ENCODE measurements at places on chromosomes 3 and 15.

GRCh38 chr3:127386490-127386889, 98.6 kb upstream of the PRR20G start:
- DNase-seq: no peak

DNA sequence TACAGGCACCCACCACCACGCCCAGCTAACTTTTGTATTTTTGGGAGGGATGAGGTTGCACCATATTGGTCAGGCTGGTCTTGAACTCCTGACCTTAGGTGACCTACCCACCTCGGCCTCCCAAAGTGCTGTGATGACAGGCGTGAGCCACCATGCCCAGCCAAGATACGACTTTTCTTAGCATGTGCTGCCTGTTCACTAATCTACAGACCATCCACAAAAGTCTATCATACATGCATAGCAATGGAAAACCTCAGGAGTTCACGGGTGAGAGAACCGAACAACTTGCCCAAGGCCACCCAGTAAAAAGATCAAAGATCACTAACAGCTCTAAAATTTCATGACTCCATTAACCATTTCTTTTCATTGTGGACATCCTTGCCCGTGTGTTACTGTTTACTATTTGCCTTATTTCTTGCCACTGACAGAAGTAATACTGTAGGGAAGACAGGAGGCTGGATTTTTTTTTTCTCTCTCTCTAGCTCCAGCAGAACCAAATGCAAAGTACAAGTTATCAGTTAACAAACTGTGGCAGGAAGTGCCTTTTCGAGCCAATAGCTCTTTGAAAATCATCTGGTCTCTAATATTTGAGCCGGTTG, 92.3 kb downstream of the FOXP1 start:
- no peak for DNase-seq

DNA sequence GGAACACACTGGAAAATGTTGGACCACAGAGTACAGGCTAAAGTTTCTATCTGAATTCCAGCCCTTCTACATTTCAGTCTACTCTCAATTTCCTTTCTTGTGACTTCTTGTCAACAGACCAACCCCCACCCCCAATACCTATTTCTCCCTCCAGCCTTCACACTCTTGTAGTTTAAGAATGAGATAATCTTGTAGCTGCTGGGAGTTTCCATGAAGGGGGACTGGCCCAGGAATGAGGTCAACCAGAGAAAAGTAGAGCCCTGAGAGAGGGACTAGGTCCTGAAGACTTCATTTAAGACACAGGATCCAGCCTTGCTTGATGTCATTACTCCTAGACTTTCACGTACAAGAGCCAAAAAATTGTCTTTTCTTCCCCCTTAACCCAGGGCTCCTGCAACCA, 29.5 kb upstream of the FAM107A start:
- no peak for DNase-seq

- no peak for DNase-seq
Measured at GRCh38 chr3:45660567-45660901, 28.7 kb upstream of the SACM1L start.

GRCh38 chr3:114741066-114741465, 406.0 kb downstream of the ZBTB20 start:
- DNase-seq: peak; percentile 60

DNA sequence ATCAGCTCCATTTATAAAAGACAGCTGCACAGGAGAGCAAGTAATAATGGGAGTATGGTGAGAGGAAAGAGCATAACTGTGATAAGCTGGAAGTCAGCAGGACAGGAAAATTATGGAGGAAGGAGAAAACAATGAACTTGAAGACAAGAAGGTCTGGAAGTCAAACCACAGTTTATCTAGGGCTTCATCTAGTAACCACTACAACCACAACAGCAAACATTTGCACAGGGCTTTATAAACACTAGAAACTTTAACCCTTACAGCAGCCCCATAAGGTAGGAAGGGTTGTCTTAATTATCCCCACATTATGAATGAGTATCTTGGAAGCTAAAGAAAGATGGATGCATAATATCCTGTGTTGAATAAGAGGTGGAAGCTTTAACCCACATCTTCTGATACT, 820.8 kb downstream of the IGSF11 start:
- DNase-seq: no peak

DNA sequence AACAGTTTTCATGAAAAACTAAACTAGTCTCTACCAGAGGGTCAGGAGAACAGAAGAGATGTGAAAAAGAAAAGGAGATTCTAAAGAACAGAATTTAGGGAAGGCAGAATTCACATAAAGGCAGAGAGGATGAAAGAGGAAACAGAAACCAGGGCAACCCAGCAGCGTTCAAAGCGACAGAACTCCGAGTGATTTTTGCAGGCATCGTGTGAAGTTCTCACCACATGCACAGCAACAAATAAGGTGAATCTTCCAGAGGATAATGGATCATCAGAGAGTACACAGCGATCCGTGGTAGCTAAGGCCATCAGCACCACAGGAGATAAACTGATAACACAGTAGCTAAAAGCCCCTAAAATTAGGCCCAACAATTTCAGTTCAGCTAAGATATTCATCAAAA, 250.8 kb upstream of the THBS1 start:
- DNase-seq: no peak

GRCh38 chr15:63350178-63350621, 31.4 kb downstream of the CA12 start:
- DNase-seq: no peak

DNA sequence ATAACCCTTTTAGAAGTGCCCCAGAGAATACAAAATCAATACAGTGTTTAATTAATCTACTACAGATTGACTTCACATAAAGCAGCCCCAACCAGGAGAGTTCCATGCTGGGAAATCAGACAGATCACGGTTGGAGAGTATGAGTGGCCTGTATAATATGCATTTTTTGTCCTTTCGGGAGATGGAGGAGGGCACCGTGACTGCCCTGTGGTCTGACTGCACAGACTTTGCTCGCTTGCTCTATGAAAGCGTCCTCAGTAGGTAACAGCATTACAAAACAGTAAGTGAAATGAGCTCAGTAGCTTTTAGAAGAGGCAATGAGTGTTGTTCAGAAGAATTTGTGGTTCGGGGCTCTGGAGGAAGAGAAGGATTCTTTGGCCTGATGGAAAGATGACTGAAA, 34.2 kb upstream of the SKIL start:
- no peak for DNase-seq
